ENCODE measurements at places on chromosomes 6 and 20. TPM values are rescaled to one million over a fixed set of nuclear protein-coding genes. Genes with fewer than 3 reads are reported as not detected.

The SMLR1 gene
- 24.8 TPM for total RNA-seq

The ATRN gene
- total RNA-seq: 99.5 TPM

The C4B gene
- 16.4 TPM for total RNA-seq

The TOX2 gene
- total RNA-seq: 2.0 TPM

The PRDM1 gene
- total RNA-seq: 57.8 TPM

The BACH2 gene
- total RNA-seq: 11.4 TPM

The C6orf58 gene
- total RNA-seq: not detected

The TRIM15 gene
- total RNA-seq: 81.8 TPM

The TCP11 gene
- total RNA-seq: not detected

The TP53INP2 gene
- 33.2 TPM for total RNA-seq

The NT5E gene
- 40.6 TPM for total RNA-seq

The CCN5 gene
- total RNA-seq: 32.2 TPM

The FAM50B gene
- total RNA-seq: 10.7 TPM

The C6orf118 gene
- total RNA-seq: not detected

The SNAP25 gene
- total RNA-seq: 1.2 TPM

The IYD gene
- total RNA-seq: 57.0 TPM

The TTK gene
- 2.5 TPM for total RNA-seq

The ERGIC3 gene
- total RNA-seq: 212 TPM

The RIPPLY2 gene
- total RNA-seq: not detected

The SH3BGRL2 gene
- 69.2 TPM for total RNA-seq

The CENPQ gene
- total RNA-seq: 1.5 TPM

The COL11A2 gene
- total RNA-seq: 2.5 TPM

The RAET1G gene
- not detected for total RNA-seq

The CSNK2A1 gene
- 60.2 TPM for total RNA-seq

The ZSCAN9 gene
- total RNA-seq: 24.1 TPM

The ASXL1 gene
- 74.4 TPM for total RNA-seq

The CPXM1 gene
- total RNA-seq: 2.5 TPM

The SOBP gene
- 1.6 TPM for total RNA-seq

The SPDEF gene
- total RNA-seq: 29.7 TPM

The CAP2 gene
- total RNA-seq: 2.3 TPM

The LST1 gene
- total RNA-seq: 11.6 TPM

The PLAGL2 gene
- total RNA-seq: 24.5 TPM

The FLRT3 gene
- not detected for total RNA-seq

The MICA gene
- total RNA-seq: 71.0 TPM

The TREM1 gene
- 2.1 TPM for total RNA-seq

The DDX43 gene
- not detected for total RNA-seq

The BCKDHB gene
- total RNA-seq: 13.3 TPM

The RTN4IP1 gene
- 6.3 TPM for total RNA-seq

The LAMA2 gene
- total RNA-seq: 15.4 TPM

The SNAP91 gene
- total RNA-seq: not detected

The CNR1 gene
- 2.8 TPM for total RNA-seq

The EBF4 gene
- total RNA-seq: 3.6 TPM

The BPI gene
- total RNA-seq: not detected

The OTOR gene
- total RNA-seq: not detected

The DEFB124 gene
- total RNA-seq: not detected

Data from Peyer's patch (tissue), 4 donors.